ENCODE measurements at places on chromosomes 7 and 10.

DNA sequence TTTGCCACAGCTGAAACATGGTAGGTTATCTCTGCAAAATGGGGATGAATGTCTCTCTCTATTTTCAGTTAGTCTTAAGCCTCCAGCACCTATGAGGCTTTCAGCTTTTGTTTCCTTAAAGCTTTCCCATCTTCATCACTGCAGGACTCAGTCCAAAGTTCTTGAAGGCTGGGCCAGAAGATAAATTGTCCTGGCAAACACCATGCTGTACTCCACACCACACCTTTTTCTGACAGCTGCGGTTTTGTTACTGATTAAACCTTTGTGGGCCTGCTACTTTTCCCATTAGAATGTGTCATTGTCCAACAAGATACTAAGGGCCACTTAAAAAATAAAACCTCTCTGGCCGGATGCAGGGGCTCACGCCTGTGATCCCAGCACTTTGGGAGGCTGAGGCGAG lies 87.2 kb upstream of the A1CF start:
- DNase-seq = no peak

DNA sequence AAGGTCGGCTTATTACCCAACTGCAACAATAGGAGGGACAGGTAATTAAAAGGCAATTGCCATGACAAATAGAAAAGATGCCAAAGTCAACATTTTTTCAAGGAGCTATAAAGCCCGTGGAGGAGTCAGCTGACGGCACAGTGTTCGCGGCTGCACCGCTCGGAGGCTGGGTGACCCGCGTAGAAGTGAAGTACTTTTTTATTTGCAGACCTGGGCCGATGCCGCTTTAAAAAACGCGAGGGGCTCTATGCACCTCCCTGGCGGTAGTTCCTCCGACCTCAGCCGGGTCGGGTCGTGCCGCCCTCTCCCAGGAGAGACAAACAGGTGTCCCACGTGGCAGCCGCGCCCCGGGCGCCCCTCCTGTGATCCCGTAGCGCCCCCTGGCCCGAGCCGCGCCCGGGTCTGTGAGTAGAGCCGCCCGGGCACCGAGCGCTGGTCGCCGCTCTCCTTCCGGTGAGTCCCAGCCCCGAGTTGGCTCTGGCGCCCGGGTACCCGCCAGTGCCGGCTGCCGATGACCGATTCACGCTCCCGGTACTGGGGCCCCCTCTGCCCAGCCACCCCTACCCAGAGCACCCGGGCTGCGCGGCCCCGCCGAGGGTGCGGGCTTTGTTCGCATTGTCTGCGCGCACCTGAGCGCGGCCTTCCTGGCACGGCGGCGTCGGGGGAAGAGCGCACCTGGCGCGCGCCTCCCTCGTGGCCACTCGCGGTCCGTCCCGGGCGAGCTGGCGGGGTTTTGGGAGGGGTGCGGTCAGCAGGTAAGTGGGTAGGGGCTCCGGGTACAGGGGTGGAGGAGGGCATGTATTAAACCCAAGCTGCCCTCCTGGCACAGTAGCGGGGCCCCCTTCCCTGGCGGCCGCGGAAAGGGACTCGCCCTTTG lies at the start of gene VWA2:
Gene VWA2, plus strand, starts transcription at position 138 of the 877 bp plus-strand sequence. CDS start 9,460 bp downstream, outside the sequence.
- DNase-seq = peak; percentile 11

DNA sequence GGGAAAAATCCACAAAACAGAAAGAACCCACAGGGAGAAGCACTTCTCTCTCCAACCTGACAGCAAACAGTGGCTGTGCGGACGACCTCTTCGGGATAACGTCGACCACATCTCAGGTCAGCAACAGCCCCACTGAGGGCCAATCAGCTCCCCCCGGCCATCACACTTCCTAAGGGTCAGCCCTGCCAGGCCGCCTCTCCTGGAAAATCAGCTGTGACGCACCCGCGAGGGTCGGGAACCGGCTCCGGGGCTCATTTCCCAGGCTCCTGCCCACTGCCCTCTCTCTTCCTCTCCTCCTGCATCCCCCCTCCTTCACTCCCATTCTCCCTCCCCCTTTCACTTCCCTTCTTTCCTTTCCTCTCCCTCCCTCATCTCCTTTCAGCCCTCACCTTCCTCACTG lies 118.3 kb downstream of the DIP2C start:
- DNase-seq = no peak

DNA sequence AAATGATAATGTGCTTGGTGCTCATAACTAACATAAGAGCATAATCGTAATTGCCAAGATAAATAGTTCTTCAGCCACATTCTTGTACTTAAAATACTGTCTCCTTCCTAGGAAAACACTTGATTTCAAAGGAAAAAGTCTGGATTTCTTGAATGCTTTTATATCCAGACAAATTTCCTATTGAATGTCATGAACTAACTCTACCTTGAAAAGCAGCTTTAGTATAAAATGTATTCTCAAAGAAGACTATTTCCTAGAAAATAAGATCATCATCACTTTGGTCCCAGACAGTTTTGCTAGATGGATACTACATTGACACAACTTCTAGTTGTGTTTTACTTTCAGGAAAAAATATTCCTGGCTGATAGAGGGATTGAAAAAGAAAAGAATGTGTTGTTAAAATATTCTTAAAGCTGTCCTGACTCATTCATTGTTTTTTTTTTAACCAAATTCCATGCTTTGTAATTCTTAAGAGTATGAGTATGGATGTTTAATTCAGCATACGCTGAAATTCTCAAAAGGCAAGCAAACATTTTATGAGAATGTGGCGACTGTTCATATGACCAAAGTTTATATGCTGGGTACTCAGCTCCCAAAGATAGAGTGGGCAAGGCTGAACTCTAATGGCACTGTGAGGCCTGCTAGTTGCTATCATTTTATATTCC lies 106.1 kb downstream of the PPP1R3A start:
- DNase-seq = no peak

DNA sequence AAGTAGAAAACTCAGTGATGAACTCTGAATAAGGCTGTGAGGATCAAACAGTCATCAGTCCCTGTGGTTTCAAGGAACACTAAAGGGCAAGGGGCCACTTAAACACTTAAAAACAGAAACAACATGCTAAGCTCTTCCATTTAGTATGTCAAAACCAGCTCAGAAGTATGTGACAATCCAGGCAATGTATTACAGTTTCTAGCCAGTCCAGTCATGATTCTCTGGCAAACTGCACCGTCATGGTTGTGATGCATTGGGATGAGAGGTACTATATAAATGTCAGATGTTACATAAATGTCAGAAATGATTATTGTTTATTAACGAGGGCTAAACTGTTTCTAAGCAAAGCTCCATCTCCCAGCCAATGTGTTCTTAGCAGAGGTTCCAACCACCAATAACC lies 4.7 kb upstream of the CREB5 start:
- no peak for DNase-seq

DNA sequence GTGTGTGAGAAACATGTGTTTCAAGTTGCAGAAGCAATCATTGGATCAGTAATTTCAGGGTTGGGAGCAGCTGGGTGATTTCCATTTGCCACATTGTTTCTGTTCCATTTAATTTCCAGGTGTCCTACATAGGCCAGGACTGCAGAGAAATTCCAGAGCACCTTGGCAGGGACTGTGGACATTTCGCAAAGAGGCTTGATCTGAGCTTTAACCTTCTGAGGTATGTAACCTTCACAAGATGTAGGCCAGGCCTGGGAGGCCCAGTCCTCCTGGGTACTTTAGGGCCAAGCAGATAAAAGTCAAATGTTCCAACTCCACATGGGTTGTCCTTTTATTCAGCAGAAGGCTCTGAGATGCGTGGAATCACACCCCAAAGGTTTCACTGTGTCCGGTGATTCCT lies 6.9 kb downstream of the LRMDA start:
- no peak for DNase-seq

DNA sequence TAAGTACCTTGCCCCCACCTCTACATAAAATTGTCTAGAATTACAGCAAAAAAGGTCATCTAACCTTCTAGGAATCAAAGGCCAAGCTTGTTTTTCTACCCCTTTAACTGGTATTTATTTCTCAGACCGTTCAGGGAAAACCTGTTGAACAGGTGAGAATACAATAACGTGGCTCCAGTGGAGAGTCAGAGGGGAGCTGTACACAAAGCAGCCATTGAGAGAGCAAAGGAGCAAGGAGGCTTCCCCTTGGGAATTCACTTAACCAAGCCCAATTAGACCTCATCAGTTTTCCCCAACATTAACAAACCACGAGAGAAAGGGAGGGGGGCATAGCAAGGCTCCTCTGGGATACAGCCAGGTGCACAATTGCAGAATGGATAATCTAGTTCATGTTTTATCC lies 101.9 kb downstream of the ELMO1 start:
- no peak for DNase-seq

DNA sequence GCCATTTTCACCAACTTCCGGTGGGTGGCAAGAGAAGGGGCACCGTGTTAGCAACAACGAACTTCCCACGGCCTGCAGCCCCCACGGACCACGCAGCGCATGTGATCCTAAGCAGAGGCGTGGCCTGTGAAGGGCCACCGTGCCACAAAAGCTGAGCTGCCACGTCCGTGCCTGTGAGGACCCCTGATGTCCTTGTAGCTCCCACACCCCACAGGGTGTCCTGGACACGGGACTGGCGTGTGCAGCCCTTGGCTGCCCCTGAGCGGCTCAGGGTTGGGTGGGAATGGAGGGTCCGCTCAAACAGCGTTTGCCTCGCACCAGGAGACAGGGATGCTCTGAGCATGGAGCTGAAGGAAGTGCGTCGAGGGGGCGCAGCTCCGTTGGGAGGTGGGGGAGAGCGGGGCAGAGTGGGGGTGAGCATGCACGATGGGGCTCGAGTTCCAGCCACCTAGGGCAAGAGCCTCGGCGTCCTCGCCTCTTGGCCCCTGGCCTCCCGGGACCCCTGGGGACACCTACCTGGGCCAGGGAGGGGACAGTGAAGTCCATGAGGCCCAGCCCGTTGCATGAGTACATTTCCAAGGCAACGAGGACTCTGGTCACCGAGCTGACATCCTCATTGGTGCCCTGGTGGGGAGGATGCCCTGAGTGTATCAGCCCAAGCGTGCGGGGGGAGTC lies 33.6 kb downstream of the CFAP46 start:
- no peak for DNase-seq

- DNase-seq = no peak
Observed at GRCh38 chr7:139731802-139732470, 45.9 kb downstream of the HIPK2 start.

DNA sequence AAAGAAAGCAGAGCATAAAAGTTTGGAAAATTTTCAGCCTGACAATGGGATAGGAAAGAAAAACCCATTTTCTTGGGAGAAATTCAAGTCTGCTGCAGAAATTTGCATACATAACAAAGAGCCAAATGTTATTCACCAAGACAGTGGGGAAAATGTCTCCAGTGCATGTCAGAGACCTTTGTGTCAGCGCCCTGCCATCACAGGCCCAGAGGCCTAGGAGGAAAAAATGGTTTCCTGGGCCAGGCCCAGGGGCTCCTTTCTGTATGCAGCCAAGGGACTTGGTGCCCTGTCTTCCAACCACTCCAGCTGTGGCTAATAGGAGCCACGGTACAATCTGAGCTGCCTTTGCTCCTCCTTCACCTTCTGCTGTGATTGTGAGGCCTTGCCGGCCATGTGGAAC lies 189.1 kb upstream of the PITRM1 start:
- DNase-seq = no peak

GRCh38 chr7:38318803-38319416 lies 45.5 kb upstream of the TARP start:
- no peak for DNase-seq

GRCh38 chr7:157339777-157340677 lies 3.2 kb downstream of the DNAJB6 start:
- DNase-seq = peak; percentile 49

GRCh38 chr10:60952846-60953220 lies 8.8 kb upstream of the RHOBTB1 start:
- no peak for DNase-seq

DNA sequence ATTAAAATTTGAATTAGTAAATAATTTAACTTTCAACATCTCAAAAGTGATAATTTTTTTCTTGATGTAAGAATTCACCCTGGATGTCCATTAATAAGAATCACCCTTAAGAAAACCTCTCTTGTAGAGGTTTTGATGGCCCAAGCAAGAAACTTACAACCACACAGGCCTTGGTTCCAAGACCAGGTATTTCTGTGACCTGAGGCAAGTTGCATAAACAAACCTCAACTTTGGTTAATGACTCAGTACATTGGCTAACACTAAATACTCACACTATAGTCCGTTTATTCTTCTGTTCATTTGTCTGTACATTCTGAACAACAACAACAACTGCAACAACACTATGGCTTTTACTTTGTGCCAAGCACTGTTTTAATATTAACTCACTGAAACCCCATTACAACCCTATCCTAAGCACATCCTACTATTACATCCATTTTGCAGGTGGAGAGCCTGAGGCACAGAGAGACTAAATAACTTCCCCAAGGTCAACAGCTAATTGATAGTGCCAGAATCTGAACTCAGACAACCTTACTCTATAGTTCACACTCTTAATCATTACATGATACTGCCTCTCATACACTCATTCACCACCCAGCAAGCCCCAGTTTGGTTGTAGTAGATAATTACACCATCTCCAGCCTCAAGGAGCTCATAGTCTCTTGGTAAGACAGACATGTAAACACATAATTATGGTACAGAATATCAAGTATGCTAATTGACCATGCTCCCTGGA lies 6.6 kb downstream of the ANK3 start:
- DNase-seq = no peak

- DNase-seq = no peak
Observed at GRCh38 chr10:44047361-44047760, 337.5 kb downstream of the CXCL12 start.

DNA sequence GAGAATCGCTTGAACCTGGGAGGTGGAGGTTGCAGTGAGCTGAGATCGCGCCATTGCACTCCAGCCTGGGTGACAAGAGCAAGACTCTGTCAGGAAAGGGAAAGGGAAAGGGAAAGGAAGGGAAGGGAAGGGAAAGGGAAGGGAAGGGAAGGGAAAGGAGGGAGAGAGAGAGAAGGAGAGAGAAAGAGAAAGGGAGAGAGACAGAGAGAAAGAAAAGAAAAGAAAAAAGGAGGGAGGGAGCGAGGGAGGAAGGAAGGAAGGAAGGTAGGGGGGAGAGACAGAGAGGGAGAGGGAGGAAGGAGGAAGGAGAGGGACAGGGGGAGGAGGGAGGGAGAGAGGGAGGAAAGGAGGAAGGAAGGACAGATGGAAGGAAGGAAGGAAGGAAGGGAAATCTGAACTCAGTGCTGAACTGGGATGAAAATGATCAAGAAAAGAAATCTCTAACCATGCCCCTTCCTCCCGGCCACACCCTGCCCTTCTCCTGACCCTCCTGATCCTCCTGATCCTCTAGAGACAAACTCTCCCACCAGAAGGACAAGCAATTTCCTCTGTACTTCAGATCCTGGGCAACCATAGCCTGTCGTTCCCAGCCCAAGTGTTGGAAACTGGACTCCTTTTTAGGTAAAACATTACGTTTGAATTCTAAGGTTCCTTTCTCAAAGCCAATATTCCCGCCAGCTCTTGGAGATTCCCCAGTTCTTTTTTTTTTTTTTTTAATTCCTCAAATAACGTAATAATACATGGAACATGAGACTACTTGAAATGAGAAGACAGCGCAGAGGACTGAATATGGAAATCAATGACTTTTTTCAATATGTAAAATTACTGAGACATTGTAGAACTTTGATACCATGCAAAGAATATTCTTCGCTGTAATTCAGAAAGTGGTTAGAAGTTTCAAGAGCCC lies 32.1 kb downstream of the NMT2 start:
- no peak for DNase-seq

GRCh38 chr7:106591146-106591545 lies 69.8 kb downstream of the CCDC71L start:
- no peak for DNase-seq

Data from stimulated activated CD4-positive, alpha-beta T cell treated with anti-CD3 and anti-CD28 coated beads, Interleukin-1b, Interleukin-23, amount 100 ng/mL, for 4 hours (primary cell).